NCI-H2029 treated with DMSO at 0.1 percent for 48 hours (cell line): ENCODE measurements at places on chromosomes 3 and 15.

- DNase-seq: no peak
Observed at GRCh38 chr3:132709761-132710160, 12.4 kb downstream of the NPHP3 start.

DNA sequence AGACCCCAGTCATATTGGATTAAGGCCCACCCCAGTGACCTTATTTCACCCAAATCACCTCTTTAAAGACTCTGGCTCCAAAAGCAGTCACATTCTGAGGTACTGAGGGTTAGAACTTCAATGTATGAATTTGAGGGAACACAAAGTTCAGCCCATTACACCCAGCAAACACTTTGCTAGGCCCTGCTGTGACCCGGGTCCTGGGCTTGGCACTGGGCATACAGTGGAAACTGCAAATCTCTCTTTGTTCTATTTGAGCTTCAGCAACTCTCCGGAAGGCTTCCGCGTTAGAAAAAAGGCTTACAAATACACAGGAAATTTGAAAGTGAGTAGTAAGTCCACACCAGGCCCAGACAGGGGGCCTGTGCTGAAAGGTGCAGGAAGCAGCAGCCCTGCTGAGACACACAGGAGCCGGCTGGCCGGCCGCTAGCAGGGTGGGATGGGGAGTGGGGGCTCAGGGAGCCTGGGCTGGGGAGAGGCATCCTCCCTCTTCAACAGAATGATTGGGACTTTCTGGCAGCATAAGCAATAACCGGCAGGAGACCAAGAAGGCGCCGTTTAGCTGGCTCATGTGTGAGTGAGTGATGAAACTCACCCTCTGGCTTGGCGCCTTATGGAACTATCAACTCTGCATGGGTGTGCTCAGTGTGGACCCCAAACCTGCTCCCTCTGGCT, 13.0 kb downstream of the LIPC start:
- no peak for DNase-seq

GRCh38 chr3:117708601-117709000, 999.0 kb downstream of the TUSC7 start:
- no peak for DNase-seq

DNA sequence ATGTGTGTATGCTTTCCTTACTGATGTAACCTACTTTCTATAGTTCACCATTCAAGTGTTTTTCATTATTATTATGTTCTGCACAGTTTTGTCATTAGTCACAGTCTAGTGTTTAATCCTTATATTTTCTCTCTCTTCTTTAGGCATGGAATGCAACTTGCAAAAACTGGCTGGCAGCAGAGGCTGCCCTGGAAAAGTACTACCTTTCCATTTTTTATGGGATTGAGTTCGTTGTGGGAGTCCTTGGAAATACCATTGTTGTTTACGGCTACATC, 6.9 kb downstream of the SUCNR1 start:
- DNase-seq: no peak

GRCh38 chr15:92294759-92295158, 98.9 kb upstream of the ST8SIA2 start:
- no peak for DNase-seq

DNA sequence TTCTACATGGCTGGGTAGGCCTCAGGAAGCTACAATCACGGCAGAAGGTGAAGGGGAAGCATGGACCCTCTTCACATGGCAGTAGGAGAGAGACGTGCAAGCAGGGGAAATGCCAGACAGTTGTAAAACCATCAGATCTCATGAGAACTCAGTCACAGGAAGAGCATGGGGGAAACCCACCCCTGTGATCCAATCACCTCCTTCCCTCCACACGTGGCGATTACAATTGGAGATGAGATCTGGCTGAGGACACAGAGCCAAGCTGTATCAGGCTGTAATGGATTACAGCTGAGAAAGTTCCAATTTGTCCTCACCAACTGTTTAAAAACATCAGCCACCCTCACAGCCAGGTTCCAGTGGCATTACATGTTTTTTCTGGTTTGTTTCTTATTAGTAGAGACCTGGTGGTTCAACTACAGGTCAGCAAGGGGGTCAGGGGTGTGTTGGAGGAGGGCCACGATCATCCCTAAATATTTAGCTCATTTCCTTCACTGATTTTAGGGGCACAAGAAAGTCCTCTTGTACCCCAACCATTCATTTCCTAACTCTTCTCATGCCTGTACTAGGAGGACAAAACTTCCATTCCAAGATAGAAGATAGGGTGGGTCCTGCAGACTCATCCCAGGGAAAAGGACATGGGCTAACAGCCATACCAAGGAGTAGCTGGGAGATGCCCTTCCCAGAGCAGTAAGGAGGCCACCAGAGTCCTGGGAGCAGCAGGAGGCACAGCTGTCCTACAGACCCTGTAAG, 54.4 kb downstream of the ANXA2 start:
- DNase-seq: no peak

GRCh38 chr3:123163141-123163540, 38.6 kb upstream of the SEC22A start:
- DNase-seq: no peak

DNA sequence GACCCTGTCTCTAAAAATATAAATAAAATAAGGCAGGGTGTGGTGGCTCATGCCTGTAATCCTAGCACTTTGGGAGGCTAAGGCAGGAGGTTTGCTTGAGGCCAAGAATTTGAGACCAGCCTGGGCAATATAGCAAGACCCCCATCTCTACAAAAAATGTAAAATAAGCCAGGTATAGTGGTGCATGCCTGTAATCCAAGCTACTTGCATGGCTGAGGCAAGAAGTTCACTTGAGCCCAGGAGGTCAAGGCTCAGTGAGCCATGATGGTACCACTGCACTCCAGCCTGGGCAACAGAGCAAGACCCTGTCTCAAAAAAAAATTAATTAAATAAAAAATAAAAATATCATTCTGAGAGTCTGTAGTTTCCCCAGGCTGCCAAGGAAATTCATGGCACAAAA, 4.1 kb upstream of the JAGN1 start:
- no peak for DNase-seq

DNA sequence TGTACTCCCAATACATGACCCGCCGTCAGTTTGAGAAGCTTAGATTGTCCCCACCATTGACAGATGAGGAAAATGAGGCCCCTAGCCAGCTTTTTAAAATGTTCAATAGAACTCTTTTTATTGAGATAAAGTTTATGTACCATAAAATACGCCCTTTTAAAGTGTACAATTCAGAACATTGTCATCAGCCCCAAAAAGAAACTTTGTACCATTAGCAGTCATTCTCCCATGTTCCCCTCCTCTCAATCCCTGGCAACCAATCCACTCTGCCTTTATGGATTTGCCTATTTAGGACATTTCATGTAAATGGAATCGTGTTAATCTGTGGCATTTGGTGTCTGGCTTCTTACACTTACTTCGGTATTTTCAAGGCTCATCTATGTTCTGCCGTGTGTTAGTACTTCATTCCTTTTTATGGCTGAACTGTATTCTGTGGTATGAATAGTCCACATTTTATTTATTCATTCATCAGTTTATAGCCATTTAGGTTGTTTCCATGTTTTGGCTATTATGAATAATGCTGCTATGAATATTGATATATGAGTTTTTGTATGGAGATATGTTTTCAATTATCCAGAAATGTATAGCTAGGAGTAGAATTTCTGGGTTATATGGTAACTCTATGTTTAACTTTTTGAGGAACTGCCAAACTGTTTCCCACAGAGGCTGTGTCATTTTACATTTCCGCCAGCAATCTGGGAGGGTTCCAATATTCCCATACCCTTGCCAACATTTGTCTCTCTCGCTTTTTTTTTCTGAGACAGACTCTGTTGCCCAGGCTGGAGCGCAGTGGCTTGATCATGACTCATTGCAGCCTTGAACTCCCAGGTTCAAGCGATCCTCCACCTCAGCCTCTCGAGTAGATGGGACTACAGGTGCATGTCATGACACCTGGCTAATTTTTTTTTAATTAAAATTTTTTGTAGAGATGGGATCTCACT, 15.3 kb upstream of the PTPN23 start:
- DNase-seq: peak; percentile 18

DNA sequence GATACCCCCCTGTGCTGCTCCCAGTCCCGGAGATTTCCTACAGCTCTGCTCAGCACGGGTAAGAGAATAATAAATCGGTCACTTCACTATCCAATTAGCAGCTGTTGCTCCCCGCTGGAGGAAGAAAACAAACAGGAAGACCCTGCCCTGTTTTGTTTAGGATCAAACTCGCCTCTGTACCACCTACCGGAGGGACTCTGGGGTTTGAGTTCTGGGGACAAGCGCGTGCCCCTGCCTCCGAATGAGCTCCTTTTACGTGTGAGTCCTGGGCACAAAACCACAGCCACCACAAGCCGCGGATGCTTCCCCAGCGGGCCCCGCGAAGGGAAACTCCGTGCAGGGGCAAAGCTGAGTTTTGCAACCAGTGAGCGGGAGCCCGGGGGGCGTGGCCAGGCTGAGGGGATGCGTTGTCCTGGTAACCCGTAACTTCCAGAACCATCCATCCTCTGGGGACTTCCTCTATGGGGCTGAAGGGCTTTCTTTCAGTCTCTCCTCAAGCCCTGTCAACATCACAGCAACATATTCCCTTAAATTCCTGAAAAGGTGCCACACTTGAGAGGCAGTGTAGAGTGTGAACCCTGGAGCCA, 315.7 kb upstream of the PROK2 start:
- DNase-seq: no peak

GRCh38 chr3:111509308-111509707, 32.7 kb upstream of the CD96 start:
- no peak for DNase-seq

DNA sequence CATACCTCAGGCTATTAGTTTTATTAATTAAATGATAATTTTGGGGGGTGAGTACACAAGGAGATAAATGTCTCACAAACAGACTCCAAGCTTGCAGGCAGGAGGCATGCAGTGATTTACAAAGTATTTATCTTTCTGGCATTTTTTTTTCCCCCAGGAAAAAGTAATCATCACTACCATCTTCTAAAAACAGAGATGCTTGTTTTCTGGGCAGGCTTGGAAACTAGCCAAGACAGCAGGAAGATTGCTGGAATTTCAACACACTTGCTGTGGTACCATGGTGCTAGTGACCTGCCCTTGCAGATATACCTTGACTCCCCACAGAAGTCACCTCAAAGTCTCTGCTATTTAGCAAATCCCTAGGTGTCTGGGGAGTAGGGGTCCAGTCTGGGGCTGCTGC, 732.8 kb upstream of the CFAP20DC start:
- no peak for DNase-seq

GRCh38 chr3:176522436-176522835, 674.8 kb downstream of the TBL1XR1 start:
- no peak for DNase-seq

- DNase-seq: no peak
Observed at GRCh38 chr15:98561169-98561941, 87.0 kb upstream of the IGF1R start.

DNA sequence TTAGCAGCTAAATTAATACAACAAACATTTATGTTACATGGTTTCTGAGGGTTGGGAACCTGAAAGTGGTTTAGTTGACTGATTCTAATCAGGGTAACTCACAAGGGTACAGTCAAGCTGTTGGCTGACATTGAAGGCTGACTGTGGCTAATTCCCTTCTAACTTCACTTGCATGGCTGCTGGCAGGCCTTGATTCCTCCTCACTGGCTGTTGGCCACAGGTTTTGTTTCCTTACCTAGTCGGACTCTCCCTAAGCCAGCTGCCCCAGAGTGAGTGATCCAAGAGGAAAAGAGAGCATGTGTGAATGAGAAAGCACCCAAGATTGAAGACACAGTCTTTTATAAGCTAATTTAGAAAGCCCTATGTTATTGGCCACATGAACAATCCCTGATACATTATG, 700.1 kb downstream of the ROBO1 start:
- no peak for DNase-seq

DNA sequence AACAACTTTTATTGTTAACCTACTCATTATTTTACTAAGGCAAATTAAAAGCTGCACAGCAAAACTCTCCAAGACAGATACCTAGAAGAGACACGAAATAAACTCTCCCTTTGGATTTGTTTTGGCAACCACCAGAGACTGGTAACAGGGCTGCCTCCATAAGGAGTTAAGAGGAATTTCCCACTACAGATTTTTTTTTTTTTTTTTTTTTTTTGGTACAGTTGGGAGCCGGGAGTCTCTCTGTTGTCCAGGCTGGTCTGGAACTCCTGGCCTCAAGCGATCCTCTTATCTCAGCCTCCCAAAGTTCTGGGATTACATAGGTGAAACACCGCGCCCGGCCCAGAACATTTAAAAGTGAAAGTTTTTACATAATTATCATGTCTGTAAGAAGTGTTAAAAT, 73.6 kb upstream of the VGLL4 start:
- DNase-seq: no peak
